ENCODE measurements at places on chromosomes 16 and 17.

GRCh38 chr17:4896332-4897197 lies 2.8 kb upstream of the C17orf107 start:
- no peak for DNase-seq

DNA sequence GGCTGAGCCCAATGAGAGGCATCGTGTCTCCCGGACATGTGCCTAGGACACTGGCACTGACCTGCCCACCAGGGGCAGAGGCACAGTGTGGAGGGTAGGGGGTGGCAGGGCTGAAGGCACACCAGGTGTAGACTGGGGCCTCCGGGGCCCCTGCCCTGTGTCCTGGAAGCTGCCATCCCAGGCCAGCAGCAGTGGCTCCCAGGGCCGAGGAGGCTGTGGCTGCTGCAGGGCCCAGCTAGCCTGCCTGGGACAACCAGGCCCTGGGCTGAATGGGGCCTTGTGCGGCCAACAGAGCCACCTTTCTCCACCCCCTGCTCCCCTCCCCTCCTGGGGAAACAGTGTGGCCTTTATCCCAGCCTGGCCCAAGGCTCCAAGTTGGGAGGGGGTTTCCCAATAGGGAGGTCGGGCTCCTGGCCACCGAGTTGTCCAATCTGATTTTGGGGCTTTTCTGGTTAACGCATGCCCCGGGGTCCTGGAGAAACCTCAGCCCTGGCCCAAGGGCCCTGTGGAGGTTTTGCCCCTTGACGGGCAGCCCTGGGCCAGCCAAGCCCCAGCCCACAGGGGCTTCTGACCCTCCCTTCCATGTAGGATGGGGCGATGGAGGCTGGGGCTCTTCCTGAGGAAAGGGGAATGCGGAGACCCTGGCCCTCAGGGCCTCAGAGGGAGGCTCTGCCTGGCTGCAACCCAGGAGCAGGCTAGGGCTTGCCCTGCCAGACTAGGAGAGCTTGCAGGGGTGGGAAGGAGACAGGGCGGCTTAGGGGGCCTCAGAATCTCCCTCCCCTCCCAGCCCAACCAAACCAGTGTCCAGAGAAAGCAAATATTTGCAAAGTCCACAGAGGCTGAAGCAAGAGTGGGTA lies 4.2 kb downstream of the MTSS2 start:
- no peak for DNase-seq

DNA sequence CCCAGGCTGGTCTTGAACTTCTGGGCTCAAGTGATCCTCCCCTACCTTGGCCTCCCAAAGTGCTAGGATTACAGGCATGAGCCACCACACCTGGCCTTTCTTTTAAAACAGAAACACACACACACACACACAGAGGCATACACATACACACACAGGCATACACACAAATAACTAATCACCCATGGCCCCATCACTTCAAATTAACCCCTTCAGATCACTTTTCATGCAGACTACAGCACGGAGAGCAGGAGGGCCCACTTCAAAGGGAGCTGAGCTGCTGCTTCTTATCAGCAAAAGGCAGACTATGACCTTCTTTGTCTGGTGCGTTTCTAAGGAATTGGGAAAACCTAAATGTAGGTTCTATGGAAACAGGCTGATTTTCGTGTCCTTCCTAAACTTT lies 1.9 kb downstream of the CLCN7 start:
- DNase-seq, result no peak

DNA sequence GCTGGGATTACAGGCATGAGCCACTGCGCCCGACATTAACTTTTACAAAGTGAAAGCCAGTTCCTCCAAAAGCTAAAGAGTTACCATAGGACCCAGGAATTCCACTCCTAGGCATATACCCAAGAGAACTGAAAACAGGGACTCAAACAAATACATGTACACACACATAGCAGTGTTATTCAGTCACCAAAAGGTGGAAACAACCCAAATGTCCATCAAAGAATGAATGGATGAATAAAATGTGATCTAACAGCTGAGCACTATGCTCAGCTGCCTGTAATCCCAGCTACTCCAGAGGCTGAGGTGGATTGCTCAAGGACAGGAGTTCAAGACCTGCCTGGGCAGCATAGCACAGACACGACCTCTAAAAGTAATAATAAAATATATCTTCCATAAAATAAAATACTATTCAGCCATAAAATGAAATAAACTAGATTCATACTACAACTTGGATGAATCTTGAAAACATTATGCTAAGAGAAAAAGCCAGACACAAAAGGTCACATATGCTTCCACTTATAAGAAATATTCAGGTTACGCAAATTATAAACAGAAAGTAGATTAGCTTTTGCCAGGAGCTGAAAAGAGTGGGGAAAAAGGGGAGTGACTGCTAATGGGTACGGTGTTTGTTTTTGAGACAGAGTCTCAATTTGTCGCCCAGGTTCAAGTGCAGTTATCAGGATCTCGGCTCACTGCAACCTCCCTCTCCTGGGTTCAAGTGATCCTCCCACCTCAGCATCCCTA lies 9.3 kb upstream of the USP7 start:
- no peak for DNase-seq

GRCh38 chr16:49419006-49419405 lies 45.4 kb downstream of the C16orf78 start:
- no peak for DNase-seq

GRCh38 chr16:54952195-54952594 lies 21.5 kb downstream of the IRX5 start:
- no peak for DNase-seq

GRCh38 chr16:2008009-2008526 lies 1.6 kb downstream of the ZNF598 start:
- no peak for DNase-seq

Measured in esophagus squamous epithelium (tissue), 5 donors.